ENCODE measurements at places on chromosomes 1 and 21.

DNA sequence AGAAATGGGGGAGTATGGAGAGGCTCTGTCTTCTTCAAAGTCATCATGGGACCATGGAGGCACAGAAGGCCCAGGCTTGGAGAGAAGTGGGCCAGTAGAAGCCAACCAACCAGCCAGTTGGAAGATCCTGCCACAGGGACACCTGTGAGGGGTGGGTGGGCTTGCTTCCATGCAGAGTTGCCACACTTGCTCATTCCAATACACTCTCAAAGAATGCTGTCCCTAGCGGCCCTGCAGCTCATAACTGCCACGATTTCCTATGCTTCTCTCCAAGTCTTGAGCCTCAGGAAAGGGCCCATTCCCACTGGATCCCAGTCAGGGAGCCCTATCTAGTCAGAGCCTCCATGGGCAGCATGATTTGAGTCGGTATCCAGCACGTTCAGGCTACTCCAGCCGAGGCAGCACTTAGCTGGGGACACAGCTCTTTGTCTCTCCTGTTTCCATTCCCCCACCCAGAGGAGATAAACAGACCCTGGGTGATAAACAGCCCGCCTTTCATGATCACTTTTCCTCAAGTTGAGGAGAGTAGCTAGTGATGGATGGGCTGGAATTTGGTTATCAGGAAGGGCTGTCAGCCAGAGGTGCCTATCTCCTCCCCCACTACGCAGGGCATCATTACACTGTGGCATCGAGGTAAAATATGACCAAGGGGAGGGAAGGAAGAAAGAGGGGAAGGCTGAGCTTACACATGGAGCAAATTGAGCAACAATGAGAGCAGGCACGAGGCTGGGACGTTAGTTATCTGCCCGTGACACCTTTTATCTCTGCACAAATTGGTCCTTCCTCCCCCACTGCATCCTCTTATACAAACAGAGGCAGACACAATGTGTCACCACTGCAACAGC lies 64.6 kb downstream of the ERI3 start:
- DNase-seq, result no peak

DNA sequence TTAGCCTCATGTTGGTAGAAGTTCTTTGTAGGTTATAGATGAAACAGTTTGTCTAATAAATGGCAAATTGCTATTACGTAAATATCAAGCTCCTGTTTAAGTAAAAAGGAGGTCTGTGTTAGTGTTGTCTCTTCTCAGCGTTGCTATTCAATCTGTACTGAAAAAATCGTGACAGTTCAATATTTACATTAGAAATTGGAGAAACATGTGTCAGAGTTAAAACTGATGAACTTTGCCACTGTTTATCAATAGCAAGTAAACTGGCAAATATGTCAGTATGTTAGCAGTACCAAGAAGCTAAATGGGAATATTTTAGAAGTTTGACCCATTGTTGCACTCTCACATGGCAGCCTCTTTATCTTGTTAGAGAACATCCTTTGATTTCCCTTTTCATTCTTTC lies 218.5 kb downstream of the GPR52 start:
- no peak for DNase-seq

DNA sequence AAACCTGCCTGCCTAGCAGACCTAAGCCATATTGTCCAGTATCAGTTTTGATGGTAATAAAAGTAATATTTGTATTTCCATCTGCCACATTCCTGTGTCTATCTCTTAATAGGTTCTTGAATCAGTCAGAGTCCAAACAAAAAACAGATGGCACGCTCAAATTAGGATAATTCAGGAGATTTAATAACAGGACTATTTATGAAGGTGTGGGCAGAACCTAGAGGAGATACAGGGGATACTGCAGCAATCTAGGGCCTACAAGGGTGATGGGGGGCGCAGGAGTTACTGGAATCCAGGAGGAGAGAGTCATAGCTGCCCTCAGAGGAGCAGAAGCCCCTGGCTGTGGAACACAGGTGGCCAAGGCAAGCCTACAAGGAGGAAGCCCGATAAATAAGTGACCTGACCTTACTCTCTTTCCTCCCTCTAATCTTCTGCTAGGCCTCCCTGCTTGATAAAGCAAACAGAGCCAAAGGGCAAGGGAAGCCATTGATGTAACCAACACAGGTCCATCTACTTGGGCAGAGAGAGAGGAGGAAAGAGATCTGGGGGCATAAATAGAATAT lies 11.9 kb upstream of the HYI start:
- DNase-seq, result no peak

DNA sequence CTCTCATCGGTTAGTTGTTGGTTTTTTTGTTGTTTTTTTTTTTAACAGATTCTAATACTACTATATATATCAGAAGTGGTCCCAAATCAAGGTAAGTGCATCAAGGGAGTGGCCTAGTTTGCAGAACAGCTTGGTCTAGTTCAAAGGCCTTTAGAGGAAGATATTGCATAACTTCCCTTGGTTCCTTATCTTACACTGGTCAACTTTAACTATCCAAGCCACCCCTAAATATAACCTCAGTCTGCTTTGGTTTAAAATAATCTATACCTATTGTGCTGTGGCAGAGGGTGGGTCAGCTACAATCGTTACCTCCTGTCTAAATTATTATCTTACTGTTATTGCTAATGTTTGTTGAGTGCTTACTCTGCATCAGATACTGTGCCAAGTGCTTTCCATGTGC lies 6.9 kb downstream of the S100A12 start:
- no peak for DNase-seq

DNA sequence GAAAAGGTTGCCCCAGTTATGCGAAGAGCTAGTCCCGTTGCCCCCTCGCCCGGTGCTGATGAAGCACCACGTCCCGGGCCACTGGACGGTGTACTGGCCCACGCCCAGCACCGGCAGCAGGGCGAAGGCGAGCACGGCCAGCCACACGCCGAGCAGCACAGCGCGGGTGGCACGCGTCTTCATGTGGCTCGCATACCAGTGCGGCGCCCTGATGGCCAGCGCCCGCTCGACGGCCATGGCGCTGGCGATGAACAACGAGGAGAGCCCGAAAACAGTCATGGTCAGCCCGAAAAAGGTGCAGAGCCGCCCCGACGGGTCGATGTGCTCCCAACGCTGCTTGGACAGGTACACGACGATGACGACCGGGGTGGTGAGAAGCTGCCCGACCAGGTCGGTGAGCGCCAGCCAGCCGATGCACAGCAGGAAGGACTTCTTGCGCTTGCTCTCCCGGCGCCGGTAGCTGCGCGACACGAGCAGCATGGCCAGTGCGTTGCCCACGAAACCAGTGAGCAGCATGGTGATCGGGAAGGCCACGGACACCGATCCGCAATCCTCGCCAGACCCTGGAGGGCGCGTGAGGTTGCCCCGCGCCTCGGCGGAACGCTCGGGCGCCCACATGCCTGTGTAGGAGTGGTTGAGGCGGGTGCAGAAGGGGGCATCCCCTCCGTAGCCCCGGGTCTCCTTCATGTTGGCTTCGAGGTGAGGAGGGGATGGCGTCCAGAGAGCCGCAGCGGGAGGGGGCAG lies 553 bp downstream of the PTGER3 start:
- no peak for DNase-seq

GRCh38 chr1:57623039-57623790 lies 199.4 kb upstream of the DAB1 start:
- DNase-seq, result no peak

DNA sequence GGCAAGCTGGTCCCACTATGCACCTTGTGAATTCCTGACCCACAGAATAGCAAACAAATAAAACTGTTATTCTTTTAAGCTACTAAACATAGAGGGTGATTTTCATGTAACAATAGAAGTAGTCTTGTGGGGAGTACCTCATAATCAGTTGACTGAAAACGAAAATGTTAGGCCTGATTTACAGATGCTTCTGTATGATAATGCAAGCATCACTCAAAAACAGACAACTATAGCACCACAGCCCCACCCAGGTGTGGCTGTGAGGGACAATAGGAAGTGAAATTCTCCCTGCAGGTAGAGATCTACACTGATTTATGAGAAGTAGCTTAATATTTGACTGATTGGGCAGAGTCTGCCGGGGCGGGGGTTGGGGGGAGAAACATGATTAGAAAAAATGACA lies 26.5 kb upstream of the KRTAP19-8 start:
- DNase-seq, result no peak

DNA sequence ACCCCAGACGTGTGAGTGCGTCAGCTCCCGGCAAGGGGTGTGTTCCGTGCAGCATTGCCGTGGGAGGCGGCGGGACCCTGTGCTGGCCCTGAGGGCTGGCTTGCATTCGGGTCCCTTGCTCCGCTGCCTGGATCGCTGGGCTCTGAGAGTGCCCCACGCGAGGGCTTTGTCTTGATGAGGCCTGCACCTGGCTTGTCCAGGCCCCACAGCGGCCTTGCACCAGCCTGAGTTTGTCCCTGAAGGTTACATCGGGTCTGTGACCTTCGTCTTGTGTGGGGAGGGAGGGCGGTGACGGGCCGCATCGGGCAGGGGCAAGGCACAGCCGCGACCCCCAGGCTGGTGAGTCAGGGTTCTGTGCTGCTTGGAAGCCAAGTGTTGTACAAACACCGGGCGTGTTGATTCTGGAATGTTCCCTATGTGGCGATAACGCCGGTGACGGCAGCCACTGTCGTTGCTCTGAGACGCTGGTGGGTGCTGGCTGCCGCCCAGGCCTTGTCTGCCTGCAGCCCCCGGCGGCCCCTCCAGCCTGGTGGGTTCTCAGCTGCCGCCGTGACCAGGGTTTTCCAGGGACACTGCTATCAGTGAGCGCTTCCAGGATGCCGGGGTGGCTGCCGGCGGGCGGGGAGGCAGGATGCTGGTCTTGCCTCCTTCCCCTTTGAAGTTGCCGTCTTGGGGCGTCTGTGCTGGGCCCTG lies 42.9 kb downstream of the SLX9 start:
- DNase-seq, result no peak

- no peak for DNase-seq
Measured at GRCh38 chr1:236311040-236311439, 29.3 kb upstream of the ERO1B start.

- DNase-seq, result no peak
Measured at GRCh38 chr1:170157820-170158219, 12.1 kb downstream of the NTMT2 start.

DNA sequence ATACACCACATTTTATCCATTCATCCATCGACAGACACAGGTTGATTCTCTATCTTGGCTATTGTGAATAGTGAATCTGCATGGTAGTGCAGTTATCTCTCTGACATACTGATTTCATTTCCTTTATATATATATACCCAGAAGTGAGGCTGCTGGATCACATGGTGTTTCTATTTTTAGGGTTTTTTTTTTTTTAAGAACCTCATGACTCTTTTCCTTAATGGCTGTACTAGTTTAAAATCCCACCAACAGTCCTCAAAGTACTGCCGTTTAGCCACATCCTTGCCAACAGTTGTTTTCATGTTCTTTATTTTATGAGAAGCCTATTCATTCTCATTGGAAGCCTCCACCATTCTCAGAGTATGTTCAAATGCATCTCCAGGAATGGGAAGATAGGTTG lies 258.7 kb upstream of the SNX7 start:
- no peak for DNase-seq

DNA sequence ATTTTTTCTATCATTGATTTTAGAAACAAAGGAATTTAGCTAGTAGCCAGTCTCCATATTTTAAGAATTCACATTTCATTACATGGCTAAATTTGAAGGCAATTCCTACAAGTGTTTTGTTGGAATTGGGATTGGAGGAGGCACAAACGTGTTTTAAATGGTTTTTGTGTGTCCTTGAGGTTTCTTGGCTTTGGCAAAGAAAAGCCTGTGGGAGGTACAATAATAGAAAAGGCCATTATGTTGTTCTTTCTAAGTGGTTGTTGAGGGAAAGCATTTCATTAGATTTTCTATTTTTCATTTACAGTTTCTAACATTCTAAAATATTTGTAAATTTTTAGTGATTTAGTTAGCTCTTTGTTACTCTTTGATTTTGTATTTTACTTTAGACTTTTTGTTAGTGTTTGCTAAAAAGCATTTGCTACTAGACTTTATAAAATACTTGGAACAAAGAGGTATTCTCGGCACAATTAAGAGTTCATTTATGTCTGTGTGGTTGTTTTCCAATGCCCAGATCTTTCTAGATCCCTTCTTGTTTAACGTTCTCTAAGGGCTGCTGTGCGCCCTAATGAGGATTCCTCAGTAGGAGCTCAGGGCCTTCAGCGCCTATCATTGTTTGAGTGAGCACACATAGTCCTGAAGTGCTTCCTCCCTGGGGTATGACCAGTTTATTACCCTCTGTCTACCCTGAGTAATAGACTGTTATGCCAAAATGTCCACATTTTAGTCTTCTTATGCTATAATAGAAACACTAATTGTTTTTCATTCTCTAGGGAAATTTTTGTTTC lies 70.0 kb upstream of the KIAA1614 start:
- DNase-seq, result no peak

DNA sequence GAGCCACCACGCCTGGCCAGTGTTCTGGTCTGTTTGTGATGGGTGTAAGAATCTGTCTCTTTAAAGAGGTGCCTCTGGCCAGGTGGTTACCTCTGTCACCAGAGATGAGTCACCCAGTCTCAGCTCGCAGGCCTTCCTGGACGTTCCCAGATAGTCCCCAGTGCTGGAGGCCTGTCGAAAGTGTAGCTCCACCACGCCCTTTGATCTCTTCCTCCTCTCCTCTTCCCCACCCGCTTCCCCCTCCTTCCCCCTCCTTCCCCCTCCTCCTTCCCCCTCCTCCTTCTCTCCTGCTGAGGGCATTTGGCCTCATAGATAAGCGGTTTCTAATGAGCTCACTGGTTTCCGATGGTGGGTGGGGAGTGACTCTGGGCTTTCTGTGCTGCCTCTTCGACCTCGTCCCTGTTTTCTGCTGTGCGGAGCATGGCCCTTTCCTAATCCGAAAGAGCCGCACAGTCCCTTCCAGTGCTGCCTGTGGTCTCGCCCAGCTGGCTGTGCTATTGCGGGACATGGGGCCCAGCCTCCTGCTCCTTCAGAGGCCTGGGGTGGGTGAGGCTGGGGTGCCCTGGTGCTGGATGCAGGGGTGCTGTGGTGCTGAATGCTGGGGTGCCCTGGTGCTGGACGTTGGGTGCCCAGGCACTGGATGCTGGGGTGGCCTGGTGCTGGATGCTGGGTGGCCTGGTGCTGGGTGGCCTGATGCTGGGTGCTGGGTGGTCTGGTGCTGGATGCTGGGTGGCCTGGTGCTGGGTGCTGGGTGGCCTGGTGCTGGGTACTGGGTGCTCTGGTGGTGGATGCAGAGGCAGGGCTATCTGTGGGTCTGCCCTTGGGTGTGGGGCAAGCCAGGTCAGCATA lies 19.2 kb downstream of the AGPAT3 start:
- no peak for DNase-seq

GRCh38 chr1:30323352-30323751 lies 400.0 kb downstream of the MATN1 start:
- no peak for DNase-seq

- no peak for DNase-seq
Measured at GRCh38 chr1:174344162-174344561, 103.6 kb upstream of the GPR52 start.

DNA sequence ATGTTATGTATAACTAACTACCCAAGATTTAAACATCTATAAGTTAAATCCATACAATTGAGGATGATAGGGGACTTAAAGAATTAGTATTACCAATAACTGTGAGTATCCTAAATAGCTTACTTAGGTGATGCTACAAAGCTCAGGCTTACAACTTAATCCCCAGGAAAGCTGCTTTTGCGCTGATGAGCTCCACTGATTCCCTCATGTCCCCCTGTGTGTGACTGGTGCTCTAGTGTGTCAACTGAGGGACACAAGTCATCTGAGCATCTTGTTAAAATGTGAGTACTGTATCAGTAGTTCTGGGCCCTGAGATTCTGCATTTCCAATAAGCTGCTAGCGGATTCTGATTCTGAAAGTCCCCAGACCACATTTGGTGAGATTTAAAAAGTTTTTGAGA lies 1458.8 kb downstream of the MRPL39 start:
- DNase-seq, result no peak

- no peak for DNase-seq
Measured at GRCh38 chr1:227901239-227901905, 46.4 kb downstream of the WNT9A start.

Measured in cerebellar nuclear complex (tissue), 1 donor.